ENCODE measurements at places on chromosomes 3 and 15.

DNA sequence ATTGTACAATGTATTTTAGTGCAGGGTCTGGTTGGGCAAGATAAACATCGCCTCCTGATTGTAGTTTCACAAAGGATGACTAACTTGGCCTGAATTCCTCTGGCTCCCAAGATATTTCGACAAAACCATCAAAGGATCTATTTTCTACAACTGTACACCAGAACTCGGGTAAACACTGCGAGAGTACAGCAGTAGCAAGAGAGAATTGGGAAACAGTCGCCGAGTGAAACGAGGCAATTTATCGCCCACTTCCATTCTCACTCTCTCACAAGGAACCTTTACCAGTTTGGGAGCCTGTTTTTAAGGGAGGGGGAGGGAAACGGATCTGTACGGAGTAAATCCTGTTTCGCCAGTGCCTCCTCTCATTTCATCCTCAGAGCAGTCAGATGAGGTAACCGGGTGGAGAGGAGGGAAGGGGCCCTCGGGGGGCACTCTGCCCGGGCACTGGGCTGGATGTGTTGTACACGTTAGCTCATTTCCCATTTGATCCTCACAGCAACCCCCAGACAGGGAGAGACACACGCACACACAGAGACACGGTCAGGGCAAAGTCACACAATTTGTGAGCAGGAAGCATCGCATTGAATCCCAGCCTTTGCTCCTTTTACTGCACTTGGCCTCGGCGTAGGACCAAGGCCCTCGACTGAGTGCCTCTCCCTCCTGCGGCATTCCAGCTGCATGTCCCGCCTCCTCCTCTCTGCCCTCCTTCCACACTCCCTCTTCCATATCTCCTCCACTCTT, 120.1 kb downstream of the LIPC start:
- DNase-seq: no peak

GRCh38 chr3:149655826-149656574, 1.8 kb downstream of the WWTR1 start:
- DNase-seq: no peak

GRCh38 chr3:123914829-123915228, 30.7 kb upstream of the MYLK start:
- no peak for DNase-seq

DNA sequence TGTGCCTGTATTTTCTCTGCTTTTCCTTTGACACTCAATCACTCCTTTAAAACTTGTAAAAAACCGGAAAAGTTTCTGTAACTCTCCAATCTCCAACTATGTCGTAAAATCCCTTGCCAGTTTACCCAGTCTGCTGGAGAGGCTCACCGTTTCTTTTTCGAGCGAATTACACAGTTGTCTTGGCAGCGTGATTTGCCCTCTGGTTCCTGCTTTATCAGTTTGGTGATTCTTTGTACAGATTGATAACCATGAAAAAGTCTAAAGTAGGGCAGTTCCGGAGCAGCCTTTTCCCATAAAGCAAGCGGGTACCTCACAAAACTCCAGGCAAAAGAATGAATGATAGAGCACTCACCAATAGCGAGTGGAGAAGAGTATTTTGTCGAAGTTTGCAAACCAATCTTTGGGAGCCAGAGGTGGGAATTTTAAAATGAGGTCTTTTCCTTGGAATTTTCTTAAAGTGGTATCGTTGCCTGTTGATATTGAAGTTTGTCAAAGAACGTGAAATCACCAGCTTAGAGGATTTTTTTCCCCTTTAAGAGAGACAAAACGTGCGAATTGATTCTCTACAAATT, at the start of gene TTC23:
TSS of gene TTC23 (minus strand) at position 312 of the 572 bp plus-strand sequence. CDS start 20,869 bp downstream, outside the sequence.
- peak; percentile 6 for DNase-seq

GRCh38 chr3:46926039-46926438, 48.5 kb downstream of the PTH1R start:
- DNase-seq: no peak

- DNase-seq: peak; percentile 8
These were observed 121.2 kb downstream of the MEGF11 start for GRCh38 chr15:66132251-66132816.

- DNase-seq: no peak
These were observed 57.9 kb downstream of the KLF13 start for GRCh38 chr15:31384568-31384967.

- no peak for DNase-seq
These were observed 517.2 kb upstream of the CBLB start for GRCh38 chr3:106386050-106386449.

DNA sequence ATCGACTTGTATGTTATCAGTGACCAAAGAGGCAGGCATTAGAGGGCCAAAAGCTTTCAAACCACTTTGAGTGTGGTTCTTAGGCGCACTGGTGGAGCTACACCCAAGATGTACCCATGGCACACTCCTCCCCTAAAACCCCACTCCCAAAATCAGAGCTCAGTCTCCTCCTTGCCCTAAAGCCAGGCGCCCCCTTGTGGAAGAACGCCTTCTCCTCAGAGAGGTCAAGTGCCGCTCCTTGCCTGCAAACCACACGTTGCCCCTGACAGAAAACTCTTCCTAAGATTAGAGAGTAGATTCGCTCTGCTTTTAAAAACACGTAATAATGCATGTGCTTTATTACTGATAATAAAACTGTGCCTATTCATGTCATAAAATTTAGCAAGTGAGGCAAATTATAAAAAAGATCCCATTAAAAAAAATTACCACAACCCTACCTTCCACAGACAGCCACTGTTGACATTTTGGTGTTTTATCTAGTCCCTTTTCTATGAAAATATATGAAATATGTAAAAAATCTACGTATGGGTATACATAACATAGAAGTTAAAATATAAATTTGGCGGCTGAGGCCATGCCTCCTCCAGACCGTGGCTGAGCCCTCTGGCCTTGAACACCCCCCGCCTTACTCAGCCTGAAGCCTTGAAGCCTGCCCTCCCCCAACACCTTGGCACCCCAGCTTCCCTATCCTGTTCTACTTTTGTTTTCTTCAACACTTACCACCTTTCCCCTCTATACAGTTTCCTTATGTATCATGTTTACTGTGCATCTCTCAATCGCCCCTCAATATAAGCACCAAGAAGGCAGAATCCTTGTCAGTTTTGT, 33.5 kb downstream of the BCL2L10 start:
- no peak for DNase-seq

GRCh38 chr3:50316657-50317242, 5.8 kb downstream of the HYAL2 start:
- DNase-seq: no peak

DNA sequence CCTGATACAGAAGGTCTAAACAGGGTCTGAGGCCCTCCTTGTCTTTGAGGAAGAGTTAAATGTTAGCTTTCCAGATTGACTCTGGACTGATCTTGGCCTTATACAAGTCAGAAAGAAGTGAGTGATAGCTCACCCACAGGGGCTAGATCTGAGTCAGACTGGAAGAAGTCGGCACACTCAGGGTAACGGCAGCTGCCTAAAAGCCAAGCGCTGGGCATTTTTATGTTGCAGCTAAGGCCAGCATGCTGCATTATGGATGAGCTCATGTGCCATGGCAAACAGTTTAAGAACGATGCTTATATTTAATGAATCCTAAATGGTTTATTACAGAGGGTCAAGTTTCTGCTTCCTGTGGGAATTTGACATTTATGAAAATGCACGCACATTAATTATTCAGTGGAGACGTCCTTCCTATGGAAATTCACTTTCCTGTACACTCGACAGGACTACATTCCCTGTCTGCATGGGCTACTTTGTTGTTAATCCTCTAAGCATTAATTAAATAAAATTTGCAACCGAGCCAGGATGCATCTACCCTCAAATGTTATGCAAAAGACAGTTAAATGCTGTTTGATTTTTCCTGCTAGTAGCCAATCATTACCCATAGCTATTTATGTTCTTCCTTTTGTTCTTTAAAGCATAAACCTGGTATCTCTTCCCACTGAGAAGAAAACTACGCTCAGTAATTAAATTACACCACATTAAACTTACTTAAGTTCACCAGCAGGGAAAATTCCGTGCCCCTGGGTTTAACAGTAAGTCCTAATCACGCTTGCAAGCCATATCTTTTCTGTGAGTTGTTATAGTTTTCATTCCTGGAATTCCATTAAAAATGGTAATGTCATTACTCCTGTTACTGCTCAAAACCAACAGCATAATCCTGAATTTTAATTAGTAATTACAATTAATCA, 762.7 kb upstream of the CFAP20DC start:
- DNase-seq: no peak

DNA sequence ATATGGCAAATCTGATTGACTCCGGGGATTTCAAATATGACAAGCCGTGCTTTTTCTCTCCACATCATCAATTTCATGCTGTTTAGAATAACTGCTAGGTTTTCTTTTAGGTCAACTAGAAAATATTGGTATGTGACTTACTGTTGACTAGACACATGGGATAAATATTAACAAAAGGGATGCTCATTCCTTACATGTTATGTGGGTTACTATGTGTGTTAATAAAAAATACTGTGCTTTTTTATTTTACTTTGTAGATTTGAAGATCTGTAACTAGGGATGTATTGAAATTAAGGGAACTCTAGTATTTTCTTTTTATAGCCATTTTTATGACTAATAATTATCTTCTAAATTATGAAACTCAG, 264.6 kb upstream of the COL8A1 start:
- no peak for DNase-seq

DNA sequence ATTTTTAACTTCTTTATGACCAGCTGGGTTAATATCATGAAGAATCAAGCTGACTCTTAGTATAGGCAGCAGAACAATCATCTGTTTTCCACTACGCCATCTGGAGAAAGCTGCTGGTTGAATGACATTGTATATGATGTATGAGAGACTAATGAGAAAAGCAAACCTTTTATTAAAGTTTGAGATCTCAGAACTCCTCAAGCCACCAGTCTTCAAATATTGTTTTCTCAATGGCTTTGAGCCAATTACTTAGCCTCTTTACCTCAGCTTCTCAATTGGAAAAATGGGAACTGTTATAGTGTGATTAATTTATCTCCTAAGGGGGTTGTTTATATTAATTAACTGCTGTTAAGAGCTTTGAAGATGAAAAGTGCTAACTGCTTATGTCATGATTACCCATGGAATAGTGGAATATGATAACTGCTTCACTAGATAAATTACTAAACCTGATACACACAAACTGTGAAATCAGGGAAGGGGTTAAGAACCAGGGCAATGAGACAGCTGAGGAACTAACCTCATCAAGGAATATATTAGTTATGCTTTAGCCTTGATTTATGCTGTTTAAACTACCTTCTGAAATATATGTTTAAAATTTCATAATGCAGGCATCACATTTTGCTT, 330.1 kb downstream of the SOX2 start:
- no peak for DNase-seq

DNA sequence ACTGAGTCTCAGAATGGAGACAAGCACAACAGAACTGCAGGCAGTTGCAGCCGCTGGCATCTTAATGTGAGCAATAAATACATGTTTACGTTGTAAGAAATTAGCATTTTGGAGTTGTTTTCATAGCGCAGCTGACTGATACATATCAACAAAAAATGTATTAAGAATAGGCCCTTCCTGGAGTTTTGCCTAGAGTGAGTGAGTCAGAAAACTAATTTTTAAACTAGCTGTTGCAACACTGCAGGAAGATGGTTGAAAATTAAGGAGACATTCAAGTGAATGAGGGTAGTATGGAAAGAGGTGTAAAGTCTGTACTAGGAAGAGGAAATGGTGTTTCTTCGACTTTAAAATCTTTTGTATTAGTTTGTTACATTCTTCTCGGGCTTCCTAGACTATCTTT, 39.6 kb upstream of the TIMP4 start:
- no peak for DNase-seq

DNA sequence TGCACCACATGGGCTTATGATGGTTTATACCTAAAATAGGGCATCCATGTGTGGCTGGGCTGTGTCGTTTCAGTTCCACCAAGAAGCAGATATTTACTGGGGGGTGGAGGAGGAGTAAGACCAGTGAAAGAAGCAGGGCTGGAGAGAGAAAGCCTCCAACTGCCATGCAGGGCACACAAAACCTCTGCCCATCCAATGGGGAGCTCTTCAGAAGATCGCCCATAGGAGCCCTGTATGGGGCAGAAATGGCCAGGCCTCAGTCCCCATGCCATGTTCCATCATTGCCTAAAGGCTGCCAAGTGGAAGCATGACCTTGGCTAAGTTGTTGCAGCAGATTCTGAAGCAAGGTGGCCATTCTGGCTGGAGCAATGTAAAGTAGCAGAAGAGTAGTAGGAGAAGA, 277.0 kb downstream of the MEX3B start:
- DNase-seq: no peak

DNA sequence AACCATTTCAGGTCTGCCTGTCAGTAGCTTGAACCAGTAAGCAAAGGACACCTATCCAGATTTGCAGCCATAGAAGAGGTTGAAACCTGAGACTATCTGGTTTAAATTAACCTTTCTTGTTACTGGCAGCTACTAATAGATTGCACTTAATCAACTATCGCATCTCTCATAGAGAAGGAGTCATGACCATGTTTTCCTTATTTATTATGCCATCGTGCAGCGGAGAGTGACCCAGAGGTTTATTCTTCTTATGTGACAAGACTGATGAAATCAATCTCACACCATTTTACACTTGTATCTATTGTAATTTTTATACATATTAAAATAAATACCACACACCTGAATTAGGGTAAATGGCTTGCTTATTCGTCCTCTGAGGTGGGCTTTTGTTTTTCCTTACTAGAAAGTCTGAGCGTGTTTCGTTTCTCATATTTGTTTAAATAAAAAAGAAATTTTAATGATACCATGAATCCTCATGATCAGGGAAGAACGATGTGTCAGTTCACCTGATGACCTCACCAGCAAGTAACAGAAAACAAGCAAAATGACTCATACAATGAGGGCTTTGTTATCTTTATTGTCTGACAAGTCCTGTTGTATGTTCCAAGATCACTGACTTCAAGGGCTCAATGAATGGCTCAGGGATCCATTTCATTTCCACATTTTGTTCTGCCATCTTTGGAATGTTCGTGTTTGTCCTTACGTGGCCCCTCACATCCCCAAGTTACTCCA, 379.5 kb upstream of the DPH6 start:
- no peak for DNase-seq

DNA sequence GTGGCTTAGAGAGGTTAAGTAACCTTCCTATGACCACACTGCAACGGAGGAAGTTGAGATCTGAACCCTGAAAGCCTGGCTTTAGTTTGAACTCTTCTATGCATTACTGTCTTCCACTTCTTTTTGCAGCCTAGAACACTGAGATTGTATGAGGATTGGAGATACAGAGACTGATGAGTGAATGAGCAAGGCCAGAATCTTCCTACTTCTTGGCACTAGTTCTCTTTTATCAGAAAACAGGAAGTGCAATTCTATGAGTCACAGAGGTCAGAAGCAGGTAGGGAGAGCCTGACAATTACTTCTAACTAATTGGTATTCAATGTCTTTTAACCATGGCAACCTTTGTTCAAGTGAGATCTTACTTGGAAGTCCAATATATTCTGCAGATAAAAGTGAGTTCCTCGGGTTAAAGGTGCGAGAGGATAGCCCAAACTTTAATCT, 219.0 kb downstream of the SHQ1 start:
- no peak for DNase-seq

DNA sequence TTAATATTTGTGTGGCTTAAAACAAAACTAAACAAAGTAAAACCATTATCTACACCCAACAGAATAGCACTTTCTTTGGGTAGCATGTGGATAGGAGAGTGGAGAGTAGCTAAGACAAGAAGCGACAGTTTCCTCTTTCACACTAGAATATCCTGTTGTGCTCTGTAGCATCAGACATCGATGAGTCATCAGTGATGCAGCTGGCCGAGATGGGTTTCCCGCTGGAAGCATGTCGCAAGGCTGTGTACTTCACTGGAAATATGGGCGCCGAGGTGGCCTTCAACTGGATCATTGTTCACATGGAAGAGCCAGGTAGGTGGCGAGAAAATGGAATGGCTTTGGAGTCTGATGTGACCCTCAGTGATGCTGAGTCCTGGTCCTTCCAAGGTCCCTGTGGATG, 108.1 kb downstream of the USP13 start:
- DNase-seq: no peak

Data from C1 segment of cervical spinal cord (tissue), 14 donors.